ENCODE measurements at places on chromosomes 6 and 20. TPM values are rescaled to one million over a fixed set of nuclear protein-coding genes. Genes with fewer than 3 reads are reported as not detected.
A peak's percentile ranks its signal among the peaks of the same experiment; 100 is the strongest.

SLC22A16 gene
- total RNA-seq: not detected

LKAAEAR1 gene
- total RNA-seq: not detected

WFDC5 gene
- not detected for total RNA-seq

DNA sequence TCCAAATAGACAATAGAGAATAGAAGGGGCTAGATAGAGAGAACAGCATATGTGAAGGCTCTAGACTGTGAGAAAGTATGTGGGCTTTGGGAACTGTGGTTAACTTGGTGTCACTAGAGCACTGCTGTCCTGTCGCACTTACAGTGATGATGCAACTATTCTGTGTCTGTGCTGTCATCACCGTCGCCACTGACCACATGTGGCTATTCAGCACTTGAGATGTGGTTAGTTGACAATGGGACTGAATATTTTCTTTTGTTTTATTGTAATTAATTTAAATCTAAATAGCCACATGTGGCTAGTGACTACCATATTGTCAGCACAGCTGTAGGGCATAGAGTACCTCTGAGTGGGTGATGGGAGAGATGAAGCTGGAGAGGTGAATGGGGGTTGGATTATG is 39.0 kb upstream of the IFNGR1 start:
- no peaks in the 10 kb centered on the region for H3K27me3 ChIP-seq
- peaks cover 14% of the 10 kb centered on the region for H3K4me1 ChIP-seq
- H3K27ac ChIP-seq: no peak overlapping the region
- no peaks in the 10 kb centered on the region for H3K36me3 ChIP-seq
- H3K4me3 ChIP-seq: no peak overlapping the region
- no peak for DNase-seq

DNA sequence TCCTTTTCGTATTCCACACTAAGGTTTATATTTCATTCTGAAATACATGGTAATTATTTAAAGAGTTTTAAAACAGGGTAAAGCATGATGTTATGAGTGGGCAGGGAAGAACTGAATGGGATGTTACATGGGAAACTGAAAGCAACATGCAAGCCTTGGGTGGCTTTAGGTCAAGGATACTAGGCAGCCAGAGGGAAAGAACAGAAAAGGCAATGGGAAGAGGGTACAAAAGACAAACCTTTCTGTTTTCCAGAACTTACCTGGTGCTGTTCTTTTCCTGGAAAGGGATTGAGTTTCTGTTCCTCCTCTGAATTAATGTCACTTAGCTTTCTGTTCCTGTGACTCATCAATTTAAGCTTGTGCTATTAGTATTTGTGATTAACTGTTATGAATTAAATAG is 71.2 kb upstream of the SMIM8 start:
- no peak for DNase-seq
- no peak overlapping the region for H3K27ac ChIP-seq
- H3K27me3 ChIP-seq: no peaks in the 10 kb centered on the region

GRCh38 chr6:43962458-43962857 is 164.8 kb downstream of the MRPL14 start:
- H3K27me3 ChIP-seq: peaks cover 3% of the 10 kb centered on the region
- no peaks in the 10 kb centered on the region for H3K36me3 ChIP-seq
- no peak overlapping the region for H3K27ac ChIP-seq
- no peak overlapping the region for H3K4me3 ChIP-seq
- no peak for DNase-seq

DNA sequence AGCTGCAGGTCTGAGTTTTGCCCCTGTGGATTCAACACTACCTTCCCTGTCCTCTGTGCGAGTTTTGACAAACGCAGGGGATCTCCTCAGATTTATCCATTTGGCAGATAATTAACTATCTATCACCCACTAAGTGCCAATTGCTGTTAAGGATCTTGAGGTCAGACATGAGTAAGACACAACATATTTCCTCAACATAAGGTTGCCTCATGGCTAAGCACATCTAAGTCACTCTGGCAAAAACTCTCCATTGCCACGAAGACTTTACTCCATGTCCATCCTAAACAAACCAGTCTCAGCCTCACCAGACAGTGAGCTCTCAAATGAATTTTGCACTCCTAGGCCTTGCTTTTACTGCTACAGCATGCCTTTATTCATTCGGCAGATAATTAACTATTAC is 408.4 kb downstream of the MAFB start:
- H3K27ac ChIP-seq: no peak overlapping the region
- H3K27me3 ChIP-seq: no peaks in the 10 kb centered on the region
- no peak for DNase-seq
- no peaks in the 10 kb centered on the region for H3K4me1 ChIP-seq

DNA sequence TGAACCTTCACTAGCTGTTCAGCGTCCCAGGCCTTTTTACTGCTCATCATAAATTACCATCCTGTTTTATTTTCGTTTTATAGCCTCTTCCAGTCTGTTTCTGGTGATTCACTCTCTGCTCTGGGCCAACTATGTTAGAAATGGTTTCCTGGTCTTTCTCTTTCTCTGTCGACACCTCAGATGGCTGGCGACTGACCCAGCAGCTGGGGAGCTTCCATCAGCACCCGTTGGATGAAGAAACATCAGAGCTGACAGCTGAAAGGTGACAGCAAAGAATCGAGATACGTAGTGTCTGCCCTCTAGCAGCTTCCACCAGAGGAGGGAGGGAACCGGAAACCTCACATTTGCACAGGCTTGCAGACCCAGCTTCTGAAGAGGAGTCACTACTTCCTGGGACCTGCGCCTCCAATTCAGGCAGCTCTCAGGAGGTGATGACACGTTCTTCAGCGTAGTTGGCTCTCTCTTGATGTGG is 82.9 kb upstream of the MLN start:
- H3K27ac ChIP-seq: peak overlapping the region; percentile 72
- no peaks in the 10 kb centered on the region for H3K27me3 ChIP-seq
- DNase-seq: peak; percentile 58
- H3K4me3 ChIP-seq: no peak overlapping the region

DNA sequence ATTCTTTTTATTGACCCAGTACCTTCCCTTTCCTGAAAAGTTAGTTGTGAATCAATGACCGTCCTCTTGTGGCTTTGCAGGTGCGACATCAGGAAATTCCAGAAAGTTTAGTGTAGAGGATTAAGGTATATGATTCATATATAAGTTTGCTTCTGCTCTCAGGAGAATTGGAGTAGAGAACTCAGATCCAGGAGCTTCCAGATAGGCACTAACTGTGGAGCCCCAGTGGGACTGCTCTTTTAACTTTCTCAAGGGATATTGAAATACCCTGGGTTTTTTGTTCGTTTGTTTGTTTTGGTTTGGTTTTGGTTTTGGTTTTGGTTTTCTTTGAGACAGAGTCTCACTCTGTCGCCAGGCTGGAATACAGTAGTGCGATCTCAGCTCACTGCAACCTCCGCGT is 9.5 kb downstream of the TAAR2 start:
- no peaks in the 10 kb centered on the region for H3K36me3 ChIP-seq
- no peak overlapping the region for H3K27ac ChIP-seq

DNA sequence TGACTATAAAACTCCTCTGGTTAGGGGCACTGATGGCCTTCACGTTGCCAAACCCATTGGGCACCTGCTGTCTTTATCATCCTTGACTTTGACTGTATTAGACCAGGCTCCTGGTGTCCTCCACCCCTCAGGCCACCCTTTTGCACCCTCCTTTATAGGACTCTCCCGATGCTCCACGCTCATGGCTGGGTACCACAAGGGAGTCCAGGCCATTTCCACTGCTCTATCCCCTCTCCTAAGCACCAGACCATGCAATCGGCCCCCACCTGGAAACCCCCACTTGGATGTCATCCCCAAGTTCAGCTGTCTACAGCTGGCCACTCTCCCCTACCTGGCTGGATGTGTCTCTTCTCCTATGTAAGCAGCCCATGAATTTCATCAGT is 115.2 kb downstream of the TOX2 start:
- no peaks in the 10 kb centered on the region for H3K4me1 ChIP-seq
- no peaks in the 10 kb centered on the region for H3K36me3 ChIP-seq
- H3K4me3 ChIP-seq: no peak overlapping the region

DNA sequence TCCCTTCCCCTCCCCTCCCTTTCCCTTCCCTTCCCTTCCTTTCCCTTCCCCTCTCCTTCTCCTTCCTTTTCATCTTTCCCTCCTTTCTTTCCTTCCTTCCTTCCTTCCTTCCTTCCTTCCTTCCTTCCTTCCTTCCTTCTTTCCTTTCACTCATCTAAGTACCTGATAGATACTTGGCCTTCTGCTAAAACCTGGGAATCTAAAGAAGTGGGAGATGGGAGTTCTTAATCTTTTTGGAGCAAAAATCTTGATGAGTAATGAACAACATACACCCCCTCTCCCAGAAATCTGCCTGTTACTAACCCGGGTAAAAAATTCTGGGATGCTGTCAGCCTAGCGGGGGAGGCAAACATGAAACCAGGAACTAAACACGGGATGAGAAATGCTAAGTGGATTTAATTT is 100.7 kb downstream of the VEGFA start:
- no peak overlapping the region for H3K4me3 ChIP-seq
- no peak for DNase-seq
- peaks cover 7% of the 10 kb centered on the region for H3K4me1 ChIP-seq
- no peaks in the 10 kb centered on the region for H3K36me3 ChIP-seq
- no peak overlapping the region for H3K27ac ChIP-seq

DNA sequence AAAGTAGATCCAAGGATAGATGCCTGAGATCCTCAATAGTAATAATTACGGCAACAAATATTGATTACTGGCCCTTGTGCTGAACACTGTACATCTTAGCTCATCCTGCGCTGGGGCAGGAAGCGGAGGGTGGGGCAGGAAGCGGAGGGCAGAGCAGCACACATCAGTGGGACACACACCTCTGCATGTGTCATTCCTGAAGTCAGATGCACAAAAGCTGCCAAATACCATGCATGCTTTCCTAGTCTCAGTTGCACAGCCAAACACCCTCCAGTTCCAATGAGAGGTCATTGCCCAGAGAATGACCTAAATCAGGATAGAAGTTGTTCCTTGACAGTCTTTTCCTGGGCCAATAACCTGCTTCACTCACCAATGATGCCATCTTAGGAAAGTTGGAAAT is 74.4 kb upstream of the FOXC1 start:
- no peak overlapping the region for H3K27ac ChIP-seq
- H3K4me1 ChIP-seq: peaks cover 5% of the 10 kb centered on the region
- H3K4me3 ChIP-seq: no peak overlapping the region
- DNase-seq: no peak
- no peaks in the 10 kb centered on the region for H3K36me3 ChIP-seq

DNA sequence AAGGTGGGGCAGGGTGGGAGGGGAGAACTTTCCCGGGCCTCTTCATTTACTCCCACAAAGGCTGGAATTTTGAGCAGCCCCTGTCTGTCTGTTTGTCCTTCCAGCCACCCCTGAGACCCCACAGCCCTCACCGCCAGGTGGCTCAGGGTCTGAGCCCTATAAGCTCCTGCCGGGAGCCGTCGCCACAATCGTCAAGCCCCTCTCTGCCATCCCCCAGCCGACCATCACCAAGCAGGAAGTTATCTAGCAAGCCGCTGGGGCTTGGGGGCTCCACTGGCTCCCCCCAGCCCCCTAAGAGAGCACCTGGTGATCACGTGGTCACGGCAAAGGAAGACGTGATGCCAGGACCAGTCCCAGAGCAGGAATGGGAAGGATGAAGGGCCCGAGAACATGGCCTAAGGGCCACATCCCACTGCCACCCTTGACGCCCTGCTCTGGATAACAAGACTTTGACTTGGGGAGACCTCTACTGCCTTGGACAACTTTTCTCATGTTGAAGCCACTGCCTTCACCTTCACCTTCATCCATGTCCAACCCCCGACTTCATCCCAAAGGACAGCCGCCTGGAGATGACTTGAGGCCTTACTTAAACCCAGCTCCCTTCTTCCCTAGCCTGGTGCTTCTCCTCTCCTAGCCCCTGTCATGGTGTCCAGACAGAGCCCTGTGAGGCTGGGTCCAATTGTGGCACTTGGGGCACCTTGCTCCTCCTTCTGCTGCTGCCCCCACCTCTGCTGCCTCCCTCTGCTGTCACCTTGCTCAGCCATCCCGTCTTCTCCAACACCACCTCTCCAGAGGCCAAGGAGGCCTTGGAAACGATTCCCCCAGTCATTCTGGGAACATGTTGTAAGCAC is 46.0 kb upstream of the TTPAL start:
- no peaks in the 10 kb centered on the region for H3K27me3 ChIP-seq
- H3K4me1 ChIP-seq: peaks cover 2% of the 10 kb centered on the region
- H3K36me3 ChIP-seq: no peaks in the 10 kb centered on the region
- no peak for DNase-seq

- no peaks in the 10 kb centered on the region for H3K36me3 ChIP-seq
- H3K27ac ChIP-seq: no peak overlapping the region
- no peaks in the 10 kb centered on the region for H3K27me3 ChIP-seq
- DNase-seq: no peak
Observed at GRCh38 chr6:128024969-128025368, 124.1 kb upstream of the THEMIS start.

All from transverse colon (tissue), 4 donors.